ENCODE measurements at places on chromosomes 16 and 17.

DNA sequence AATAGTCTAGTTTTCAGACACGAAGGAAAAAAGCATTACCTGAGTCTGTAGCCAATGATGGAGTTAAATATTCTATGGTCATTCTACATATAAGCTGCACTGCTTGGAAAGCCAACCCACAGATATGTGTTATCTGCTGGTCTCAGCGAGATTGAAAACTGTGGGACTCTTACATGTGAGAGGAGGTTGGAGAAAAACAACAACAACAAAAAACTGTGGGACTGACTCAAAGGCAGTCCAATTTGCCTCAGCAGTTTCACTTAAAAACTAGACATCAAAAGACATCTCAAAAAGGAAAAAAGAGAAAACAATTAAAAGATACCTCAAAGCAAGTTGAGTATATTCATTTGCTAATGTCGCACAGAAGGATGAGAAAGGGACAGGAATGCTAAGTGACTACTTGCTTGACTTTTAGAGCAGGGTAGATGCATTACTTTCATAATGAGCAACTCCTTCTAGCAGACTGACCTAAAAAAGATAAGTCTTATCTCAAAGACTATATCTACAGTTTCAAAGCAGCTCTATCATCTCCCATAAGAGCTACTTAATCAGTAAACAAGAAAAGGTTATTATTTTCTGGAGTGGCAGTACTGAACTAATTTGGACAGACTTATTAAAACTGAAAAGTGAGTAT lies 35.5 kb upstream of the ITGA2B start:
- DNase-seq: no peak

DNA sequence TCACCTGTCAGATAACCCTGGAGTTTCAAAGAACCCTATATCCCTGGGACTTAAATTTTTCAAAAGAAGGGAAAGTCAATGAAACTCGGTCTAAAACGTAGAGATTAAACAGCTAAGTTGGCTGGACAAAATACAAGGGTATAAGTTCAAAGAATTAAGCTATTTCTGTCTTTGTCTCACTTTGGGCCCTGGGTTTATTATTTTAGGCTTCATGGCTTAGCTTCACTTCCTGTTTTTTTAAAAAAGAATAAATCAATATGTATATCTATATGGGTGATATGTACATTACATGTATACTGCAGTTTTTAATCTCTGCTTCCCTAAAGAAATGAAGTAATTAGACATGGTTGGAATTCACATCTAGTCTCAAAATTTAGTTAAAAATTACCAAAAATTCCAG lies 132.3 kb downstream of the TRIM37 start:
- DNase-seq: no peak

DNA sequence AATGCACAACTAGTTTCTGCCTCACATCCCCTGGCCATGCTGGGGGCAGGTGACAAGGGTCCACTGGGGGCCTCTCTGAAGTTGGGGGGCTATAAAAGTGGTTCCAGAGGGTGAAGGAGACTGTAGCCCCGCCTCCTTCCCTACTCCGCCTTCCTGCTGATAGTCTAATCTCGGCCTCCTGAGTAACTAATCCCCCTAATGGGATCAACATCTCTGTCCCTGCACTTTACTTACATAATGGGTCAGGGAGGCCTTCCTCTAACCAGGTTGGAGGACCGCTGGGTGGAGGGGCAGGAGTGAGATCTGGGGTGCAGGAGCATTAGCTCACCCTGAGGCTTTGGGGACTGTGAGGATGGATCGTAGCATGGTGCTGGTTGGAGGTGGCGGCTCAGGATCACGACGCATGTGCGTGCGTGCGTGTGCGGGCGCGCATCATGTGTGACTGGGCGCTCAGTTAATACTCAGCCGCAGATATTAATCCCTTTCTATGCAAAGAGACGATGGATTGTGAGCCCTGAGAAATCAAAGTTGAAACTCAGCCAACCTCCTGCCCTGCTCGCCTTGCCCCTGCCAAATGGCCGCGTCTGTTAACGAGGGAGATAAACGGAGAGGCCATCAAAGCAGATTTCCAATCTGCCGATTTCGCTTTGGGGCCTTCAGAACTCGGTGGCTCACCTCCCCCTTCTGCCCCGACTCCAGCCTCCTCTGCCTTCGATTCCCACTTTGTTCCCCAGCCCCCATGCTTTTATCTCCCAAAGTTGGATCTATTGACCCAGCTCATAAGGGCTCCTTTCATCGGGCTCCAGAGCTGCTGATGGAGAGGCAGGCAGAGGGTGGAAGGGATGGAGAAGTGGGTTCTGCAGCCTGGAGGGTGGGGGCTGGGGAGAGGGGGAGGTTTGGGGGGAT lies 107.3 kb downstream of the SDK2 start:
- DNase-seq: no peak

GRCh38 chr17:48795444-48796162 lies 21.4 kb downstream of the TTLL6 start:
- DNase-seq: no peak

- DNase-seq: no peak
Measured at GRCh38 chr17:19249681-19250080, 12.5 kb downstream of the EPN2 start.

DNA sequence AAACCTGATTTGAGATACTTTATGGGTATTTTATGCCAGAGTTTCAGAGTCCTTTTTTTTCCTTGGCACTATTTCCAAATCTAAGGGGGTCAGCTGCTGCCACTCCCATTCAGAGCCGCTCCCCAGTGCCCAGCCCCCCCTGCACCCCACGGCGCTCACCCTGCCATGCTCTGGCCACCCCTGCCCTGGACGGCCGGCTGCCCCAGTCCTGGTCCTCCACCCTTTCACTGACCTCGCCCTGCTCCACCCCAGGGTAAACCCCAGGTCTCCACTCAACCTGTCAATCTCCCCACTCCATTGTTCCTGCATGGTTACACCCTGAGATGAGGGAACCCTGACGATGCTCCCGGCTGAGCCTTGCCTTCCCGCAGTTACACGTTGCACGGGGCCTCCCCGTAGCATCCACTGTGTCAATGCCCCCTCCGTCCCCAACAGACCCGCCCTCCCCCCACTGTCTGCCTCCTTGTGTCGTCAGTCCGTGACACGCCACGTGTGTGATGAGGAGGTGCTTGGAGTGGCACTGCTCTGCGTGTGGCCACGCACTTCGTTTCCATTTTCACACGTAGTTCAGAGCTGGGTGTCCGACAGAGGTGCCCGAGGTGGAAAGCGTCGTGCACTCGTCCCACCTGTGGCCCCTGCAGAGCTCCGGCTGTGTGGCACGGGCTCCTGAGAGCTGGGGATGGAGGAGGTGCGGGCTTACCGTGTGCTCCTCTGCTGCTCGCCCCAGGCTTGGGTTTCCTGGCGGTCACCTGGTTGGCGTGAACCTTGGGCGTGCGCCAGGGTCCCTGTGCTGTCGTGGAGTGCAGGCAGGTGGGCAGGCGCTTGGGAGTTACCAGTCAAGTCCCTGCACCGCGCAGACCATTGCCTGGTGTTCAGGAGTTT lies 116.5 kb downstream of the BANP start:
- DNase-seq: no peak

DNA sequence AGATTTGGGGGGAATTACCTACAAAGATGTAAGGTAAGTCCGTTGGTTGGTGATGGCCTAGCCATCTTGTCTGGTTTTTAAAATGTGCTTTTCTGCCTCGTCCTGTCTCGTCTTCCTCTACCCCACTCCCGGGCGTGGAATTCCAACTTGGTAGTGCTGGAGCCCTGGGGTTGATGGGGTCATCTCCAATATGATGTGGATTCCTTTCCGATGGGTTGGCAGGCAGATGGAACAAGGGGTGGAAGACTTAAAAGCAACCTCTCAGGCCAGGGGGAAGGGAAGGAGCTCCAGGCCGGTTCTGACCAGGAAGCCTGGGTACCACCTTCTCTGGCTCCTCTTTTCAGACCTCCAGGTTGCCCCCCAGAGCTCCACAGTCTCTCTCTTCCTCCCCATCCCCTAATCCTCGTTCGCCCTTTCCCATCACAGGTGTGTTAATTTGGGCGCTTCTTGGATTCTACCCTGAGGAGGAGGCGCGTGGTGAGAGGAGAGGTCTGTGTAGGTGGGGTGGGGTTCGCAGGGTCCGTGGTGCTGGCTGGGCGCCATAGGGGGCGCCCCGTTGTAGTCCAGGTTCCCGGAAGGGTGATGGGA lies 5.1 kb upstream of the HOXB2 start:
- DNase-seq: no peak

DNA sequence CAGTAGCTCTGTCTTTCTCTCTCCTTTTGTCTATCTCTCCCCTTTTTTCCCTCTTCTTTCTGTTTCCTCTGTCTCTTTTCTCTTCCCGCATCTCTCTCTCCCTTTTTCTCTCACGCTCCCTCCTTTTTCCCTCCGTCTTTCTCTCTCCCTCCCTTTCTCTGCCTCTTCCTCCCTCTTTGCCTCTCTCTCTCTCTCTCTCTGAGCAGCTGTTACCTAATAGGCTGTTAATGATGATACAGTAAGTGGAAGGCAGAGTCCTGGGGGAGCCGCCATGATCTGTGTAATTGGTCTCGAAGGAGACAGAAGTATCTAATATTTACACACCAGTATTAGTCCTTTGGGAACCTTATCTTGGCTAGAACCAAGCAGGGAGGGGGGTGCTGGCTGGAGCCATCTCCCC lies 136.1 kb upstream of the CIBAR2 start:
- no peak for DNase-seq

DNA sequence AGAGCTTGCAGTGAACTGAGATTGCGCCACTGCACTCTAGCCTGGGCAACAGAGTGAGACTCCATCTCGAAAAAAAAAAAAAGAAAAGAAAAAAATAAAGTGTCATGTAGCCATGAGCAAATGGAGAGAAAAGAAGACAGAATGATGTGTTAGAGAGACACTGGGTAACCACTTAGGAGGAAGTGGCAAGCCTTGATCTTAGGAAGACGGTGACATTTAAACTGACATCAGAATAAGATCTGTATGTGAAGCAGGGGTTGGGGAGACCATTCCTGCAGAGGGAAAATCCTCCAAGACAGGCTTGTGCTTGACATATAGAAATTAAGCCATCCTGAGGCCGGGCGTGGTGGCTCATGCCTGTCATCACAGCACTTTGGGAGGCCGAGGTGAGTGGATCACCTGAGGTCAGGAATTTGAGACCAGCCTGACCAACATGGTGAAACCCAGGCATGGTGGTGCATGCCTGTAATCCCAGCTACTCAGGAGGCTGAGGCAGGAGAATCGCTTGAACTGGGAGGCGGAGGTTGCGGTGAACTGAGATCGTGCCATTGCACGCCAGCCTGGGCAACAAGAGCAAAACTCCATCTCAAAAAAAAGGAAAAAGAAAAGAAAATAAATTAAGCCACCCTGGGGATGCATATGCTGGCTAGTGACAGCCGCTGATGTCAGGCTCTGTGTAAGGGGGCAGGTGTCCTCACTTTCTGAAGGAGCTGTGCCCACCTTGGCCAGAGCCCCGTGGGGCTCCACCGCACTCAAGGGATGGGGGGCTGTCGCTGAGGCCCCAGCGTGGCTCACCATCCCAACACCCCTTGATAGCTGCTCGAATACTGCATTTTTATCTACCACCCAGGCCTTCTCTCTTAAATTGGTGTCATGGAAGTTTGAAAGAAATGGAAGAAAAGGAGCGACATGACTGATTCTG lies 13.1 kb upstream of the CYB5B start:
- DNase-seq: peak; percentile 22

GRCh38 chr17:57138030-57138911 lies 53.2 kb downstream of the AKAP1 start:
- no peak for DNase-seq

DNA sequence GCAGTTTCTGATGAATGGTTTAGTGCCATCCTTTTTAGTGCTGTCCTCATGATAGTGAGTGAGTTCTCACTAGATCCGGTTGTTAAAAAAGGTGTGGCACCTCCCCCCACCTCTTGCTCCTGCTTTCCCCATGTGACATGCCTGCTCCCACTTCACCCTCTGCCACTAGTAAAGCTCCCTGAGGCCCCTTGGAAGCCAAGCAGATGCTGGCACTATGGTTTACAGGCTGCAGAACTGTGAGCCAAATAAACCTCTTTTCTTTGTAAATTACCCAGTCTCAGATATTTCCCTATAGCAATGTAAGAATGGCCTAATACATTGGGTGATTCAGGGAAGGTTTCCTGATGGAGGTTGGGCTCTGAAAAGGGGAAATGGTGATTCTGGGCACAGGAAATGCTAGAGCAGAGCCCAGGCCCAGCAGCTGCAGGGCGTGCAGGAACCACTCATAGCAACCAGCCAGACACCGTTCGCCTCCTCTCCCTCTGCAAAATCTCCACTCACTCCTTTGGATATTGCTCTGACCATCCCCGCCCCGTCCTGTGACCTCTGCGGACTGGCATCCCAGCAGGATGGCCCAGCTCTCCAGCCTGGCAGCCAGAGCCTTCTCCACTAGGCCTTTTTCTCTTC lies 2.6 kb upstream of the ADORA2B start:
- no peak for DNase-seq
